ENCODE measurements at places on chromosomes 11 and 22. TPM values are rescaled to one million over a fixed set of nuclear protein-coding genes. Genes with fewer than 3 reads are reported as not detected.

PRG2 gene
- 0.71 TPM for total RNA-seq

MS4A15 gene
- not detected for total RNA-seq

ALG12 gene
- total RNA-seq = 60.5 TPM

HTR3B gene
- total RNA-seq = not detected

ALX4 gene
- not detected for total RNA-seq

VPREB1 gene
- not detected for total RNA-seq

MS4A6A gene
- total RNA-seq = 12.1 TPM

TRIM6 gene
- 8.9 TPM for total RNA-seq

SCT gene
- total RNA-seq = not detected

HBD gene
- not detected for total RNA-seq

OR52I1 gene
- not detected for total RNA-seq

OR2AG1 gene
- not detected for total RNA-seq

CARNS1 gene
- 9.8 TPM for total RNA-seq

Data from thyroid gland (tissue), 4 donors.